NCI-H446 treated with DMSO at 0.1 percent for 48 hours (cell line): ENCODE measurements at places on chromosomes 5 and 9.

DNA sequence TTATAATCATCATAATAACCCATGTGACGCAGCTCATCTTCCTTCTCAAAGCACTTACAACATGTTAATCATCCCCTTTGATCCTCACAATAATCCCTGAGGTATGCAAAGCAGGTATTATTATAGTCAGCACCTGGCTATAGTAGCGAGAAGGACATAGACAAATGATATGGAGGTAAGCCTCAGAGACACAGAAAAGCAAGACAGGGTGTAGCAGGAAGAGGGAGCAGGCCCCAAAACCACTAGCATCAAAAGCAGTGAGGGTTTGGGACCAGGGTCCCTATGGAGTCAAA is 139.2 kb upstream of the SLC30A5 start:
- no peak for DNase-seq

- DNase-seq = no peak
These were observed 9.3 kb upstream of the TEX48 start for GRCh38 chr9:114691046-114691955.

- no peak for DNase-seq
These were observed 194.0 kb downstream of the CRB2 start for GRCh38 chr9:123550012-123550411.

- no peak for DNase-seq
These were observed 6.8 kb downstream of the GNE start for GRCh38 chr9:36251428-36251827.

DNA sequence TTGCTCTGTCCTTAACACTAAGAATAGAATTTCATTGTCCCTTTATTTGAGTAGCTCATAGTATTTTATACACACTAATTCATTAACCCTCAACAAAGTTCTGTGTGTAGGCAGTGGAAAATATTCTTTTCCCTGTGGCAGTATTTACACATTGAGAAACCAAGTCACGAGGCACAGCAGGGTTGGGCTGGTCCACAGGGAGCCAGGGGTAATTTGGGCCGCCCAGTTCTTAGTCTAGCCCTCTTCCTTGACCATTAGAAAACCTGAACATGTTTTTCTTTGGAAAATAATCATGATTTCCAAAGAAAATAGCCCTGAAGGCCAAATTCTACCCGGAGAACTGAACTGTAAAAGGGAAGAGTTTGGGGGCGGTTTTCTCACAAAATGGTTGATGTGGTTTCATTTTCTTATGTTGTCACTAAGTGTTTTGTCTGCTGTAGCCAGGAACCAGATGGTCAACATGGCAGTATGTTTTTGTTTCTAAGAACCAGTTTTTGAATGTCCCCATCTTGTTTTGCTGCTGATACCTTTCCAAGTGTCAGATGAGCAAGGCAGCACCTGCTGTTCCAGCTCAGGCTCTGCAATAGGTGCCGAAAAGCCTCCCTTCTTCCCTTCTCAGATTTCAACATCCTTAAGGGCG is 29.6 kb downstream of the ARHGEF28 start:
- DNase-seq = peak; percentile 21

GRCh38 chr9:127277099-127277498 is 12.5 kb downstream of the GARNL3 start:
- no peak for DNase-seq

DNA sequence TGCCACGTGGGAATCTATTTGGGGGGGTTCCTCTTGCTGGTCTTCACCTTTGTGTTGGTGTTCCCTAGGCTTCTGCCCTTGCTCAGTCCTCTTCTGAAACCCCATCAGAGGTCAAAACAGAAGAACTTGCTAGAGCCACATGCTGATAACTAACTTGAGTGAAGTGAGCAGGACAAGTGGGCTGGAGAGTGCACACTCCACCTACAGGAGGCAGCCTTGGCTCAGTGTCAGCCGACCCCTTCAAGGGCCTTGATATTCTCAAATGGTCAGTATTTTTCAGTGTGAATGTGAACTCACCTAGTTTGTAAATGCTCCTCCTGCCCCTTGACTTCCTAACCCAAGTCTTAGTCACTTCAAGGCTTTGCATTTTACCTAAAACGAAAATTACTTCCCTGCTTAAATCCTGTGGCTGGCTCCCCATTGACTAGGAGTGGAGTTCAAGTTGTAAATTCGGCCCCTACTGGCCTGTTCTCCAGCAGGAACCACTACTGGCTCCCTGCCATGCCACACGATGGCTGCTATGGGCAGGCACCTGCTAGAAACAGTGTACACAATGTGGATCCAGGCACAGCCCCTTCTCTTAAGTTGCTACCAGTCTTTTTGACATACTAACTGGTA is 3.6 kb upstream of the SLC1A3 start:
- DNase-seq = no peak

- no peak for DNase-seq
These were observed 24.0 kb downstream of the GALNT10 start for GRCh38 chr5:154214371-154215106.

DNA sequence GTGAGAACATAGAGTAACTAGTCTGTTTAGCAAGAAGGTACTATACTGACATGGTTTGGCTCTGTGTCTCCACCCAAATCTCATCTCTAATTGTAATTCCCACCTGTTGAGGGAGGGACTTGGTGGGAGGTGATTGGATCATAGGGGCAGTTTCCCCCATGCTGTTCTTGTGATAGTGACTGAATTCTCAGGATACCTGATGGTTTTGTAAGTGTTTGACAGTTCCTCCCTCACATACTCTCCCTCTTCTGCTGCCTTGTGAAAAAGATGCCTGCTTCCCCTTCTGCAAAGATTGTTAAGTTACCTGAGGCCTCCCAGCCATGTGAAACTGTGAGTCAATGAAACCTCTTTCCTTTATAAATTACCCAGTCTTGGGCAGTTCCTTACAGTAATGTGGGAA is 240.4 kb upstream of the ST8SIA4 start:
- DNase-seq = no peak

DNA sequence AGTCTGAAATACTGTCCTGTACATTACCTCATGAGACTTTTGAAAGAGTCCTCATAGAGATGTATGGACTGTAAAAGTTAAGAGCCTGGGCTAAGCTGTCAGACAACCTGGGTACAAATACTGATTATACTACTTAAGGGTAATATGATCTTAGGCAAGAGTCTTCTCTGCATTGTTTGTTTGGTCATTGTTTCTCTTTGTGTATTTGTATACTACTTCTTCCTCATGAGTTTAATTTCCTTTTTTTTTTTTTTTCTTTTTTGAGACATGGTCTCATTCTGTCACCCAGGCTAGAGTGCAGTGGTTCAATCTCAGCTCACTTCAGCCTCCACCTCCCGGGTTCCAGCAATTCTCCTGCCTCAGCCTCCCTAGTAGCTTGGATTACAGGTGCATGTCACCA is 2.6 kb upstream of the PFDN1 start:
- no peak for DNase-seq

- no peak for DNase-seq
These were observed 77.3 kb upstream of the SREK1 start for GRCh38 chr5:66066826-66067225.

DNA sequence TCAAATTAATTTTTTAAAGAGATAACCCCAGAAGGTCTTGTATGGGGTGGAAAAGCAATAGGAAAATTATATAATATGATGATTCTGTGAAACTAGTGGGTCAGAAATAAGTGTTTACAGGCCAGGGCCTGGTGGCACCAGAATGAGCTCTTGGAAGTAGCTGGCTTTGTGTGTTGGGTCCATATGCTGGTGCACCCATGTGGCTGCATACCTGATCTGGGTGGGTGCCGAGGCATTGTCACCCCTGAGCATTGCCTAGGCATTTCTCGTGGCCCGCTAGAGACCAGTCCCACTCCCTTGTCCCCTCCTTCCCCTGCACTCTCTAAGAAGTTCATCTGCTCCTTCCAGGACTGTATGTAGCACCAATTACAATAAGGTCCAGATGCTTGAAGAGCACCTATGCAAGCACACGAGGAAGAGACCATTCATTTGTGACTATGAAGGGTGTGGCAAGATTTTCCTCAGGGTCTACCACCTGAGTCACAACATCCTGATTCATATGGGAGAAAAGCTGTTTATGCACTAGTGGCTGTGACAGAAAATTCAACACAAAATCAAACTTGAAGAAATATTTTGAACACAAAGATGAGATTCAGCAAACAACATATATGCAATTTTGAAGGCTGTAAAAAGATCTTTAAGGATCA is 19.8 kb upstream of the IL33 start:
- no peak for DNase-seq

DNA sequence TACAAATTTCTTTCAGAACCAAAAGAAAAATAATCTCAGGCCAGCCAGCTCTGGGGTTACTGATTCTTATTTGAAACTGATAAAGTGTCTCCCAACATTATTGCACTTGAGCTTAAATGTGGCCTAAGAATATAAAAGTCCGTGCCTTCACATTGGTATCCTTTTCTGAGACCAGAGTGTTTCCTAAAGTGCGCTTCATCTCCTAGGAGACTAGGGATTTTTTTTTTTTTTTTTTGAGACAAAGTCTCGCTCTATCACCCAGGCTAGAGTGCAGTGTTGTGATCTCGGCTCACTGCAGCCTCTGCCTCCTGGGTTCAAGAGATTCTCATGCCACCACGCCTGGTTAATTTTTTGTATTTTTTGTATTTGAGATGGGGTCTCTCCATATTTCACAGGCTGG is 23.6 kb upstream of the KCNIP1 start:
- no peak for DNase-seq

GRCh38 chr5:140297283-140297682 is 5.6 kb downstream of the PFDN1 start:
- no peak for DNase-seq

DNA sequence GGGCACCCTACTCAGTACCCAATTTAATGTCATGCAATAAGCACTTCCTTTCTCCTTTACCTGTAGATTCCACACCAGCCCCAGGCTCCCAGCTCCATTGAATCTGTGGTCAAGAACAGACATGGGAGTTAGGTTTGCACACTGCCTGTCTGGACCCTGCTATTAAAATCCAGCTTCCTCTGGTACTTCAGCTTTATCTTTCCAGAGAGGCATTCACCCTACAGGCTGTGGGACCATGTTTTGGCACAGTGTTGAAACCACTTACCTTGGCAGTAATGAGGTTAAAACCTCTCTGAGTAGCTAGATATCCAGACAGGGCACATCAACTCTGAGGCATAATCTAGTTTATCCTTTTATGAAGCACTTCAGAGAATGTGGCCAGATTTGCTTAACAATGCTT is 191.5 kb upstream of the PCSK5 start:
- DNase-seq = no peak

DNA sequence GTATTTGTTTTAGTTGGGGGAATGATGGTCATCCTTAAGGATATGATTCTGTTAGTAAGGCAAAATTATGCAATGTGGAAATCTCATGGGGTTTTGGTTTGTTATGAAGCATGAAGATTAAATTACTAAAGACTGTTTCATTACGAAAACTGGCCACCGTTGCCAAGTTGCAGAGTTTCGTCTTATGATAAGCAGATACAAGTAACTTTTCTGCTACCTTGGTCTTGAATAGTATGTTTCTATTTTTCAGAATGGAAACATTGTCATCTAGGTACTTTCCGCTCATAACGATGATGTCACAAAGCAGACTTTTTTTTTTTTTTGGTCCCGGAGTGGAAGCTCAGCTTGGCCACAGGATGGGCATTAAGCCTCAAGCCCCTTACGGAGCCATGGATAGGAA is 4.2 kb downstream of the CCNI2 start:
- no peak for DNase-seq

- no peak for DNase-seq
These were observed 12.7 kb downstream of the ANKS6 start for GRCh38 chr9:98783518-98784226.

GRCh38 chr9:126009047-126009446 is 261.9 kb downstream of the PBX3 start:
- no peak for DNase-seq

DNA sequence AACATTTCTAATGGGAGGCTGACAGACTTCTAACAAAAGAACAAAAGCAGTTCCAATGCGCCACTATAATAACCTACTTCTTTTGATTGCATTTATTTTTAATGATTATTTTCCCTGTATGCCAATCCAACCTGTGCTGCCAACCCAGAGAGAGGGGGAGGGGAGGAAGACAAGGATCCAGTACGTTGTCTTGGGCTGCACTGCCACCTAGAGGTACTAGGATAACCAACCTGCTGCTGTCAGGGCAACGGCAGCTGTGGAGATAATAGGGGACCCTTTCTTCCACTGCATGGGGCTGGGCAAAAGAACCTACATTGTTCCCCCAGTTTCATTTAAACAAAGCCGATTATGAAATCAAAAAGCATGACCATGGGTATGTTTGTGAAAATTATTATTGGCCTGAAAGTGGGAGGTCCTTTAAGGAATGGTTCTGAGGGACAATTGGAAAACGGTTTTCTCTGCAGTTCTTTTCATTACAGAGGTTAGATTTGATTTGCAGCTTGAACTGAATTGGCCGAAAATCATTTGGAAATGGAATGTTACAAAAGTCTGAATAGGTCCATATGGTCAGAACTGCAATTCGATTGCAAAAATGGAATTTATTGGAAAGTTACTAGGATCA is 101.3 kb downstream of the RASEF start:
- DNase-seq = peak; percentile 20
